ENCODE measurements at places on chromosomes 6 and 20.

DNA sequence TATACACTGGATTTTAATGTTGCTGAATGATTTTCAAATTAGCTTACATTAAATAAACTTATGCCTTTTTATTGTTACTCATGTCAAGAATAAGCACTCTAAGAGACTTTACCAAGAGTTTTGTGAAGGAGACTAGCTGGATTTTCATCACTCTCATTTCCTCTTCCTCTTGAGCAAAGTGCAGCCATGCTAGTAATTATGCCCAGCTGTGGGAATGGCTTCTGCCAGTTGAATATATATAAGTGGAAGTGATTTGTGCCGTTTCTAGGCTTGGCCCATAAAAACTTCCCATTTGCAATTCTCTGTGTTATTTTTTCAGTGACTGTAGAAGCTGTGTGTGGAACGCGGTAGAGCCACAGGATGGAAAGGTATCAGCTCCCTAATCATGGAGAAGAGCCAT is 255.8 kb downstream of the HDGFL1 start:
- no peak for DNase-seq

GRCh38 chr20:46154796-46155195 is 36.7 kb downstream of the CD40 start:
- no peak for DNase-seq

DNA sequence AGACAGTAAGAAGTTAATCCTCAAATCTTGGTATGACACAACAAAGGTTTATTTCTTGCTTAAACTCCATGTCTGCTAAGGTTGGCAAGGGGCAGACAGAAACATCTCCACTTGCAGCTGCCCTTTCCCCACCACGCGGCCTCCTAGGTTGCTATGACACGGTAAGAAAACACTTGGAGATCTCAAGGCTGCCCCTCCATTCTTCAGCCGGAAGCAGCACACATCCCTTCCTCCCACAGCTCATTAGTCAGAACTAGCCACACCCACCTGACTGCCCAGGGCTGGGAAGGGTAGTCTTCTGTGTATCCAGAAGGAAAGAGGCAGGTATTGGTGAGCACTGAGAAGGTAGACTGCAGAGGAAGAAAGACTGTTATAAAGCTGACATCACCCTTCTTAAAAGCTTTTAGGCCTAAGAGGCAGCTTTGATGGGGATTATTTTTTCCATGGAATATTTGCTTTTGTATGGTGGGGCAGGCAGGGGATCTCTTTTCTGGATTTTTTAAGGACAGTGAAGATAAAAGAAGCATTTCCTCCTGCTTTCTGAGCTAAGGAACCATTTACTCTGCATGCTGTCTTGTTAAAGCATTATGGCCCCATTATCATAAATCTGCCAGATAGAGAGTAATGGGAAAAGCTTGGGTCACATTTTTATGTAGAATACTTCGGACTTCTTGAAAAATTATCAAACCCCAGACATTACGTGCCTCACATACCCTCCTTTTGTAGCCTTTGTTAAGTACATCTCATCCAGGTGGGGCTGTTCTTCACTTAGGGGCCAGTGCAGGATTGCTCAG is 41.6 kb downstream of the MRAP2 start:
- peak; percentile 50 for DNase-seq

DNA sequence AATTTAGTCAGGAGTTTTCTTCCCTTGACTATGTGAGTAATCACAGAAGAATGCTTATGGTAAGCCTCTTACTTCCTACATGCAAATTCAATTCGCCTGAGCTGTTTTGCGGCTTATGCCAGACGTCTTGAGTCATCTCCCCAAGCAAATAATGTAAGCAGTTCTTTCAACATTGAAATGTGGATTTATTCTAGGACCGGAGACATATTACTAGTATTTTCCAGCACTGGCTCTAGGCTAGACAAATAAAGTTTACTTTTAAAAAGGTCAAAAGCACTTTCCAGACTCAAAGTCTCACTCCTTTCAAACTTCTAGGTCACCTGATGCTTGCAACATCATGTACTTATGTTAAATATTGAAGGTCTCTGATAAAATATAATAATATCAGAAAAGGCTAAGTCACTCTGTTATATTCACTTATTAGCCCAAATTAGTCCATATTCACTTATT is 38.1 kb upstream of the NOX3 start:
- peak; percentile 100 for DNase-seq

- peak; percentile 5 for DNase-seq
These were observed 112.6 kb downstream of the DCDC2 start for GRCh38 chr6:24245275-24245674.

DNA sequence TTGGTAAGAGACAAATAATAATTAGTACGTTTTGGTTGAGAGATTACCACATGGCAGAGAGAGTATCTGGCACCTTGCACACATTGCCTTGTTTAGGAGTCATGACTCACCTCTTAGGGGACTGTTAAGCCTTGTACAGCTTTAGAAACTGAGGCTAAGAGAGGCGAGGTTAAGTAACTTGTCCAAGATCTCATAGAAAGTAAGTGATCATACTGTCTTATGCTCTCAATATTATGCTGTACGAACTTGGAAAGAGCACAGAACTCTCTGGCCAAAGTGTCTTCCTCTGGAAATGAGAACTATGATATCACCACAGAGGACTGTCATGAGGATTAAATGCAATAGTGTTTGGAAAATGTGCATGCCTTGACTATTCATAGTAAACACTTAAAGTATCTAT is 249.0 kb downstream of the UTRN start:
- no peak for DNase-seq

GRCh38 chr6:53520320-53520928 is 24.5 kb downstream of the GCLC start:
- no peak for DNase-seq

DNA sequence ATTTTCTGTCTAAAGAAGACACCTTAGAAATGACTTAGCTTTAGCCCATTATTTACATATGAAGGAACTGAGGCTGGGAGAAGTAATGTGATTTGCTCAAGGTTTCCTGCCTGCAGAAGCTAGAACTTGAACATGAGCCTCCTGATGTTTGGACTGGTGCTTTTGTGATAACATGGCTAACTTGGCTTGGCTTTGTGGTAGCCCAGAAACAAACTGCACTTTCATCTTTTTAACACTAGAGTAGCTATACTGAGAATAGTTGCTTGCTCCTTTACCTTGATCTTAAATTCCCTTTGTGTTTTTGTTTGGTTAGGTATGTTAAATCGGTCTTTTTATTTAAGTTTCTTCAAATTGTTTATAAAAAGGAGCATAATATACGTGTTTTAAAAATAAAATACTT is 163.5 kb upstream of the MANEA start:
- DNase-seq = no peak

DNA sequence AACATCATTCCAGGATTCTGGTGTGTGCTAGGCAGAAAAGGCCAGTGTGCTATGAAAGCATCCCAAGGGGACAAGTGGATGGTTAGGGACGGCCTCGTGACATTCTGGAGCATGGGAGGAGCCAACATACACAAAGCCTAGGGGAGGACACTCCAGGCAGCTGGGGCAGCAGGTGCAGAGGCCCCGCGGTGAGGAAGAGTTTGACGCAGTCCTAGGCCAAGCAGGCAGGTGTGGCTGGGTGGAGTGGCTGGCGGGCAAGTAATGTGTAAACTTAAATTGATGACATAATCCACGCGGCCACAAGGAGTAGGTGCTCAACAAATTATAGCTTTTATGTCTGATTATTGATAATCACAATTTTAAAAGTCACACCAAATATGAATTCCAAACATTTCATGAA is 93.6 kb downstream of the TMEM242 start:
- DNase-seq = no peak

All from M059J (cell line).